Ascending aorta (tissue), 2 donors: ENCODE measurements at places on chromosomes 13 and 19. TPM values are rescaled to one million over a fixed set of nuclear protein-coding genes. Genes with fewer than 3 reads are reported as not detected.

GRCh38 chr13:99320693-99321481, 13.7 kb upstream of the GPR183 start:
- no peak for DNase-seq

DNA sequence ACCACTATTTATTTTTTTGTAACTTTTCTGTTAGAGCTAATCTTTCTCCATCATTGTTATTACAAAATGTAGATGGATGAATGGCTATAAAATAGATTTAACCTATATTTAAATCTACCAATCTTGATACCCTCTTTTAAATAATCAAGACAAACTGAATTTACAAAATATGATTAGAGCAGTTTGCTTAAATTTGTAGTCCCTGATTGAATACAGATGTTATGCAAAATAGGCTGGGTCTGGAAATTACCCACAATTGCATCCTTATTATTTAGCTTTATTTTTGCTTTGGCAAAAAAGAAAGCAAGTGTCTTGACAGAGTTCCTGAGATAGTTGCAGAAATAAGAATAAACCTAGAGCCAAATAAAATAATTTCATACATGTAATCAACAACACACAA, 352.8 kb downstream of the KLF12 start:
- DNase-seq = no peak

CGB1 gene
- not detected for total RNA-seq

GRCh38 chr19:13804830-13805683, 9.8 kb downstream of the ZSWIM4 start:
- no peak for DNase-seq

DNA sequence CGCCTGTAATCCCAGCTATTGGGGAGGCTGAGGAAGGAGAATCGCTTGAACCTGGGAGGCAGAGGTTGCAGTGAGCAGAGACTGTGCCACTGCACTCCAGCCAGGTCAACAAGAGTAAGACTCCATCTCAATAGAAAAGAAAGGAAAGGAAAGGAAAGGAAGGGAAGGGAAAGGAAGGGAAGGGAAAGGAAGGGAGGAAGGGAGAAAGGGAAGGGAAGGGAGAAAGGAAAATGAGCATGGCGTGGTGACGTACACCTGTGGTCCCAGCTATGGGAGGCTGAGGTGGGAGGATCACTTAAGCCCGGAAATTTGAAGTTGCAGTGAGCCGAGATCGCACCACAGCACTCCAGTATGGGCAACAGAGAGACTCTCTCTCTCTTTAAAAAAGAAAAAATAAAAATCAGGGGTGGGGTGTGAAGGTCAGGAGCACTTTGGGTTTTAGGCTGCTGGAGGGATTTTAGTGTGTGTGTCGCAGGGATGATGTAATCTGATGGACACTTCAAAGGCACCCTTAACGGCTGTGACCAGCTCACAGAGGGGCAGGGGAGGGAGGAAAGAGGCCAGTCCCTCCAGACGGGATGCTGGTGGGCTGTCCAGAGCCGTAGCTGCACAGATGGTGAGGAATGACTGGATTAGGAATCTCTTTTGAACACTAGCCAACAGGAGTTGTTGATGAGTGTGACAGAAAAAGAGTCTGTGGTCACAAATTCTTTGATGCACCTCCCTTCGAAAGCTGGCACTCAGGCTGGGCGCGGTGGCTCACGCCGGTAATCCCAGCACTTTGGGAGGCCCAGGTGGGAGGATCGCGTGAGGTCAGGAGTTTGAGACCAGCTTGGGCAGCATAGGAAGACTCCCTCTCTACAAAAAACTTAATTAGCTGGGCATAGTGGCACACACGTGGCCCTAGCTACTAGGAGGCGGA, 27.6 kb downstream of the TMPRSS9 start:
- DNase-seq = no peak

DNA sequence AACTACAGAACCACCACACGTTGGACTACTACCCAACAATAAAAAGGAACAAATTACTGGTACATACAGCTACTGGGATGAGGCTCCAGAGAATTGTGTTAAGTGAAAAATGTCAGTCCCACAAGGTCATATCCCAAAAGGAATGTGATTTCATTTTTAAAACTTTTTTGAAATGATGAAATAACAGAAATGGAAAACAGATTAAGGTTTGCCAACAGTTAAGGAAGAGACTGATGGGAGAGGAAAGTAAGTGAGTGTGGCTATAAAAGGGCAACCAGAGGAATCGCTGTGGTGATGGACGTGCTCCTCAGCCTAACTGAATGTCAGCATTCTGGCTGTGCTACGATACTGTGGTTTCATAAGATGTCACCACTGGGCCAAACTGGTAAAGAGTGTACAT, 512.8 kb downstream of the UQCRFS1 start:
- DNase-seq = no peak
